ENCODE measurements at places on chromosomes 12 and 14.

- no peak for DNase-seq
Measured at GRCh38 chr14:57512220-57512619, 18.6 kb upstream of the CCDC198 start.

- no peak for DNase-seq
Measured at GRCh38 chr14:80315681-80316080, 104.4 kb upstream of the DIO2 start.

GRCh38 chr12:54195737-54196347 is 7.1 kb upstream of the SMUG1 start:
- DNase-seq: no peak

GRCh38 chr12:20415028-20415427 is 46.7 kb downstream of the PDE3A start:
- no peak for DNase-seq

- no peak for DNase-seq
Measured at GRCh38 chr14:104928391-104929133, 3.9 kb downstream of the PLD4 start.

DNA sequence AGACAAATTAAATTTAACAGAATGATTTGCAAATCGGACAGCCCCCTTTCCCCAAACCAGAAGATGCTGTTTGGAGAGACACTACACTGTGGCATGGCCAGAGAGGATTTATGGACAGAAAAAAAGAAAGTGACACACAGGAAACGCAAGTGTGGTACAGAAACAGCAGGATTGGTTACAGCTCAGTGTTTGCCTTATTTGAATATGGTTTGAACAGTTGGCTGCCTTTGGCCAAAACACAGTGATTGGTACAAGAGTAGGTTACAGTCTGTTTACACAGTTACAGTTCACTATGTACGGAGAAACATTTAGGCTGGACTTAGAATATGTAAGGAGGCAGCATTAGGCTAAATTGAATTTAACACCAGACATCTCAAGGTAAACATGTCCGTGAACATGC is 335.3 kb downstream of the NPAS3 start:
- DNase-seq: no peak

DNA sequence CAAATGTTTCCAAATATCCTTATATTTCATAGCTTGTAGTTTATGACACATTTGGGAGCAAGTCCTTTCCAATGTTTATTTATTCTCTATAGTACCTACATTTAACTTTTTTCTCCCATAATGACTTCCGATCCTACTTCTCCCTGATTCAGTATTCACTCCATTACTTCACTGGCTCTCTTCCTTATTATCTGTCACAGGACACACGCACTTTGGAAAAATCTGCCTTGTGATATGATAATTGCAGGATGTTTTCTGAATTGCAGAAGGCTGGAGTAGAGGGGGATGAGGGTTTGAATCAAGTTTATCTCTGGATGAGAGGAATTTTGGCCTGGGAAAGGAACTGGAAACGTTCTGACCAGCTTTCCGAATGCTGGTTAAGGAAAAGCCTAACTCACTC is 75.0 kb downstream of the HMGA2 start:
- DNase-seq: no peak

- DNase-seq: peak; percentile 80
Measured at GRCh38 chr12:76455582-76456345, 103.8 kb downstream of the OSBPL8 start.

- peak; percentile 40 for DNase-seq
Measured at GRCh38 chr12:68591734-68592418, 18.8 kb upstream of the RAP1B start.

DNA sequence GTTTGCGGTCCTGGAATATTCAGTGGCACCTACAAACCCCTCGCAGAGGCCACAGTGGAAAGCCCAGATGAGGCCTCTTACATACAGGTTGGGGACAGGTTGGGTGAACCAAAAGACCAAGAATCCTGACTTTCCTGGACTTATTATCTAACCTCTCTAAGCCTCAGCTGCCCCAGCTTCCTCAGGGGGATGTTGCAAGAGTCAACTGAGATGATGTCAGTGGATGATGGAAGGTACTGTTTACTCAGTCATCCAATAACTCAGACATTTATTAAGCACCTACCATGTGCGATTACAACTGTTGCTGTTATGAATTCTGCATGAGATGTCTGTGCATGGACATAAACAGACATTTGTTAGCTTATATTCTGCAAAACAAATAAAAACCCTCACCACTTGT is 72.8 kb downstream of the RFX4 start:
- no peak for DNase-seq

DNA sequence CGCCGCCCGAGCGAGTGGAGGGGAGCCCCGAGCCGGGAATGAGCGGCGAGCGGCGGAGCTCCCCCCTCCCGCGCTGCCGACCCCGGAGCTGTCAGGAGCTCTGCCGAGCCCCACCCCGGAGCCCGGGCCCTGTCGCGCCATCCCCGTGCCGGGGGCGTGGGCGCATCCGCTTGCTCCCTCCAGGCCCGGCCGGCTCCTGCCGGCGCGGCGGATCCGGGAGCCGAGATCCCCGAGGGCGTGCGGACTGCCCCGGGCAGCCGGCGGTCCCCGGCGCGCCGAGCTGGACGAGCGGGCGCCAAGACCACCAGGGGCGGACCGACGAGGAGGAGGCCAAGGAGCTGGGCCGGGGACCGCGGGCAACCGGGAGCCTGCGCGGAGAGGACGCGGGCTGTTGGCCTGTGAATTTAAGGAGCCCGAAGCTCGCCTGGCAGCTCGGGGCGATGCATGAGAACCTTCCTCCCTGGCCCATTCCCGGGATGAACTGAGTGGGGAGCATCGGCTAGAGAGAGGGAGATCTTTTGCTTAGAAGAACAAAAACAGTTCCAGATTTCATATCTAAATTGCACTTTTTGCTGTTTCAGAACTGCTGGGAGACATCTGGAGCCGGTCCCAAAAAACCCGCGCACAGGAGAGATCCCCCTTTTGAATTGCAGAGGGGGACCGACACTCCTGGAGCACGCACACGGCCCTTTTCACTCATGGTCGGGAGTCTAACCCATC is 2.0 kb downstream of the PTHLH start:
- no peak for DNase-seq

DNA sequence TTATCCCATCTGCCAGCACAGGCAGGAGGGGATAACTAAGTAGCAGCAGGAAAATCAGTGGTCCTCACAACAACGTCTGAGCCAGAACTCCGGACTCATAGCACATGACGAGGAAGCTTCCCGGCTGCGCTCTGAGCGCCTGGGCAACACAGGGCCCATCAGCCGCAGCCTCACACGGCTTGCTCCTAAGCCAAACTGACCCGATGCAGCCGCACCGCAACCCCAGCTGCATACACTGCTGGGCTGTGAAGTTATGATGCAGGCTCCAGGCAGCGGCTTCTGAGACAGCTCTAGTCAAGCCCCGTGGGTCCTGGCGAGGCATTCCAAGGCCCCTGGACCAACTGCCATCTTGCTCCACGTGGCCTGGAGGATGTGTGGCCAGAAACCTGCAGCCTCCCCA is 28.1 kb downstream of the ZFYVE21 start:
- no peak for DNase-seq

- DNase-seq: no peak
Measured at GRCh38 chr12:117603316-117604113, 242.1 kb upstream of the NOS1 start.

DNA sequence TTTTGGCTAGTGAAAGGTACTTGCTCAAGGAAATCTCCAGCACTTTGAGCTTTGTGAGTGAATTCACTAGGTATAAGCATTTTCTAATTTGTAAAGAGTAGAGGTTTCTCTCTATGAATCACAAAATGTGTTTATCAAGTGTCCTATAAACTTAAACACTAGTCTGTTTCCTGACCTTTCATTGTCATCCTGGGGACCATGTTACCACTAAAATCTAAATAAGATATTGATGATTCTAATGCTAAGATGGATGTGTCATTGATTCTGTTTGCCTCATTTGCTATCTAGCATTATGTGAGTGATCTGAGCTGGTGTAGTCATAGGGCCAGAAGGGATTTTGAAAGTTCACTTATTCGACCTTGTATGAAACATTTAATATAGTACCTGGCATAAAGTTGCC is 80.4 kb upstream of the DNM1L start:
- DNase-seq: no peak

DNA sequence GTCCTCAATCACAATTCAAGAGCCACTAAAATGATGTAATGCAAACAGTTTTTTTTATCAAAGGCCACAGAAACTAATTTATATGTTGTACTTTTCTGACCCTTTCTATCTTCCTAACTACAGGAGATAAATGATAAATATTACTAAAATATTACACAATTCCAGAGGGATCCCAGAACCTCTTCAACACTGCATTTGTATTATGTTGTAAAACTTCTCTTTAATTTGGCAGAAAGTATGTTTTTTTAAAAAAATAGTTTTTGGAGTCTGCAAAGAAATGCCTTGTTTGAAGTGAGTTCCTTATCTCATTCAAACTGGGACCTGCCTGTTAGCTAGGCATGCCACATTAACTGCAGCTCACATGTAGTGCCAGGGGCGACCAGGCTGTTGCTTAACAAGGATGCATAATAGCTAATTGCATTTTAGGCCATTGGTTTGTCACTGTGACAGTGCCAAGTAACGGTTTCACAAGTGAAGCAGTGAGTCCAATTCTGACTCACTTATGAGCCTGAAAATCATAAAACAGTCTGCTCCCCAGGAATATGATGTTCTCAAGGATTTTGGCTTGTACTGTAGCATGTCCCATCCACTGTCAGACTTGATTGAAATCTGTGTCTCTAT is 266.9 kb downstream of the KTN1 start:
- DNase-seq: no peak

DNA sequence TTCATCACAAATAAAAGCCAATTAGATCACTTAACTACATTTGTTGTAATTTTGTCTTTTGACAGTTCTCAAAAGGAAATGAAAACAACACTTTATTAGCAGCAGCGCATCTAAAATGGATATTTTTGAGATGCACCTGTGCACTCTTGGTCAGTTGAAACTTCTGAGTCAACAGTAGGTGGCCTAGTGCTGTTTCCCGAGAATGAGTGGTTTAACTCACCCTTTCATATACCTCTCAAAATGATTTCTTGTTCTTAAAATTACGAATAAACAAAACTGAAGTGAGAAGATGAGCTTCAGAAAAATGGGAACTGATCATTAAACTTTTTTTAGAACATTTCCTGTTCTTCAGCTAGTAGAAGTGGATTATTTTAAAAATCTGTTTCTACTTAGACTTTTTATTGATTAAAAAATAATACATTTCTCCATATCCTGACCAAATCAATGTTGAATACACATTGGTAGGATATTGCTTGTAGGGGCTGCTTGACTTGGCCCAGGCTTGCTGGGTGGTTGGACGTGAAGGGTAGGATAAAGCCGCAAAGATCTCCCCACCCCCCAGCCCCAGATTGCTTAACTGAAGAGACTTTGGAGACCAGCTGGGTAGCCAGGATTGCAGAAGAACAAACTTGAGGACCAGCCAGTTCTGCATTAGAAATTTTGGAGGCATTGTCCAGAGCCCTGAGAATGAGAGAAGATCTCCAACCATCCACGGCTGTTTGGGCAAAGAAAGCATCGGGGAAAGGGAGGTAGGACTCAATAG is 22.3 kb upstream of the STK38L start:
- peak; percentile 61 for DNase-seq

GRCh38 chr12:53997204-53998109 is 2.5 kb upstream of the HOXC9 start:
- DNase-seq: no peak

DNA sequence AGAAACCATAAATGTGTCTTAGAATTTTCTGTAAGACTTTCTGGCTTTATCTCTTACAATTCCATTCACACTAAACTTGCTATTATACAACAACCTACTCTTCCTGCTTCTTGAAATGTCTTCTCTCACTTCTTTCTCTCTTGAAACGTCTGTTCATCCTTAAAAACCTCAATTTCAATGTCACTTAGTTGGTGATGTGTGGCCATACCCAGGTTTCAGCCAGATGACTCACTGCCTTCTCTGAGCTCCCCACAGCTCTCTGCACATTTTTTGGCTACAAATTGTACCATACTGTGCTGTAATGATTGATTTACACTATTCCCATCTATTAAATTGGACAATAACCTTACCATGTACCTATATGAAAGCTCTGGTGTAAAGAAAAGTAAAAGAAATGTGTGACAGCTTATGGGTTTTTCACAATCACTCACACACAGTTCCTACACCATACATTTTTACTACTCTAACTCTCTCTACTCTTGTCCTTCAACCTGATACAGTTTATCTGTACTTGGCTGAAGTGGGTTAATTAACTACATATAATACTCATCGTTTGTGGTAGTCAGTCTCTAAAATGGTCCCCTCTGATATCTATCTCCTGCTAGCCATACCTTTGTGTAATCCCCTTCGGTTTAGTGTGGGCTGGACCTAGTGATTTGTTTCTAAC is 222.1 kb downstream of the NELL2 start:
- DNase-seq: no peak

DNA sequence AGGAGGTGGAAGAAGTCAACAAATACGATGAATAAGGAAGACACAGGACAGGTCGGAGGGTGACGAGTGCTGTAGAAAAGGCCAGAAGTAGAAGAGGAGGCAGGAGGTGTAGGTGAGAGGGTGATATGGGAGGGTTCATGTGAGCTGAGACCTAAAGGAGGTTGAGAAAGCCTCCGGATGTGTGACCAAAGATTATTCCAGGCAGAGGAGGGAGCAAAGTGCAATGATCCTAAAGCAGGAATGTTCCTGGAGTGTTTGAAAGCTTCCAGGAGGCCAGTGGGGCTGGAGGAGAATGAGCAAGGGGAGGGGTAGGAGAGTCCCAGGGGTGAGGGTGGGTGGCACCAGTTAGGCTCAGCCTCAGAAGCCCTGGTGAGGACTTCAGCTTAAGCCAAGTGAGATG is 216.8 kb downstream of the SLC15A4 start:
- DNase-seq: no peak

Data from activated CD4-positive, alpha-beta T cell treated with anti-CD3 and anti-CD28 coated beads, Interleukin-2, Interleukin-6, amounts not matched to agents 100 ng/mL and 50 ng/mL, durations not matched to agents 16 hours and 8 hours (primary cell).